KG1 (cell line): ENCODE measurements at places on chromosomes 16 and 17.

DNA sequence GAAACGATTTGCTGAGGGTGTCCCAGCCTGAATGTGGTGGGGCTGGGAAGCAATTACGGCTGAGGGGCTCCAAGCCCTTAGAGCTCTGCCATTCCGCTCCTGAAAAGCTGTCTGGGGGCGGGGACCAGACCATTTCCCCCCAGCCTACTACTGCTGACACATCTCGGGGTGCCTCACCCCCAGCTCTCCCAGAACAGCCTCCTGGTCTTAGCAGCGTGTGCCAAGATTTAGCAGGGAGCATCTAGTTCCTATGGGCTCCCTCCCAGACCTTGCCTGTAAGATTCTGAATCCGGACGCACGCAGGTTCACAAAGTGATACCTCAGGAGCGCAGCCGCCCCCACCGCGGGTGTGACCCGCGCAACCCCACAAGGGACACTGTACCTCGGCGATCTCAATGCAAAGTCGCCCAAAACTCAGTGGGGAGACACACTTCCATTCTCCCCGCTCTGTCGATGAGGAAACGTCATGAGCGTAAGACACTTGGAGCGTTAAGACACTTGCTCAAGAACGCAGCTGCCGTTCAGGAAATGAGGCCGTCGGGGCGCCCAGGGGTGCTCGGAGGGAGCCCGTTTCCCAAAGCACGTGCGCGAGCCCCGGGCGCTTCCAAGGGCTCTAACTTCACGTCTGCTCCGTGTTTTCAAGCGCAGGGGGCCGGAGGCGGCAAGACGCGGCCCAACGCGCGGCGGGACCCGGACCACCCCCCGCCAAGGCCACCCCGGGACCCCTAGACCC, 629 bp downstream of the GEMIN4 start:
- DNase-seq: no peak

DNA sequence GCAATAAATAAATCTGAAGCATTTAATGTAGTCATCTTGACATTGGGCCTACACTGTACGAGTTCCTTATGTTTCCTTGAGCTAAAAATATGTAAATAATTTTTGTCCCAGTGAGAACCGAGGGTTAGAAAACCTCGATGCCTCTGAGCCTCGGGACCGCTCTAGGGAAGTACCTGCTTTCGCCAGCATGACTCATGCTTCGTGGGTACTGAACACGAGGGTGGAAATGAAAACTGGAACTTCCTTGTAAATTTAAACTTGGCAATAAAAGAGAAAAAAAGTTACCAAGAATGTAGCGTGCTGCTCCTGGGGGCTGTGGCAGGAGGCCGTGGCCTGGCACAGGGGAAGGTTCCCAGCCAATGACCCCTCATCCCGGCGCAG, 74.1 kb downstream of the SOCS1 start:
- DNase-seq: no peak

DNA sequence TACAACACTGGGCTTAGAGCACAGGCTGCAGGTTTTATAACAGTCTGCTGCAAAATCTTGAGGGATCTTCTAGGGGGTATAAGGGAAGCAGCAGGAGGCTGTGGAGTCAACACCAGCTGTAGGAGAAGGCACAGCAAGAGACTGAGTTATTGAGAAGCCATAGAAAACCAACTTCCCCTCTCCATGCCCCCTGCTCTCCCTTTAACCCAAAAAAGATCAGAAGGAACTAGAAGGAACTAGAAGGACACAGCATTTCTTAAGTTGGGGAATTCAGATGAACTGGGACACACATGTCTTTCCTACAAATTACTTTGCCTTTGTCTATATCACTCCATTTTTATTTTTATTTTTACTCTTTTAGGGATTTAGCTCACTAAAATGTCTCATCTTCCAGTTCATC, 6.2 kb upstream of the CCL18 start:
- no peak for DNase-seq

DNA sequence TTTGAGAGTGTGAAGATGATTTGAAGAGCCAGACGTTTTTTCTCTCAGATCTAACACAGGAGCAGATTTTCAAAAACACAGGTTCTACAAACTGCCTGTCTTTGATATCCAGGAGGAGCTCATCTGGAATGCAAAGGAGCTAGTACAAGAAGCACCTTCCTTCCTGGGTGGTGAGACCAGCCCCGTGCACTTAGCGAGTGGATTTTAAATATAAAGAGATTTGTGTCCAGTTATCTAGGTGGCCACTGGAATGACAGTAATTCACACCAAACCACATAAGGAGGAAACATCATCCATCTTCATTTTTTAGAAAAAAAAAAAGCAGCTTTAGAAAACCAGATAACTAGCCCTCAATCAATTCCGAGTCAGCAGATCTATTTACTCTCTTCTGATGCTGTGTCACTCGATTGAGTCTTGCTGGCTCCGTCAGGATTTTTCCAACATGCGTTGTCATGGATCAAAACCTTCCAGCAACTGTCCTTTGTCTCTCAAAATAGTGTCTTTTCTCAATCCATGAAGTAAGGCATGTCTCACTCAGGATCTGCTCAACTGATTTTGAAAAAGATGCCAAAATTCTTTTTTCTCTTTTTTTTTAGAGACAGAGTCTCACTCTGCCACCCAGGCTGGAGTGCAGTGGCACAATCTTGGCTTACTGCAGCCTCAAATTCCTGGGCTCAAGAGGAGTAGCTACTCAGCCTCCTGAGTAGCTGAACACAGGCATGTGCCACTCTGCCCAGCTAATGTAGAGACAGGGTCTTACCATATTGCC, 451.2 kb upstream of the PSMD7 start:
- DNase-seq: no peak

- no peak for DNase-seq
These were observed 14.0 kb downstream of the GDE1 start for GRCh38 chr16:19507867-19508266.

- DNase-seq: no peak
These were observed 9.0 kb downstream of the NTHL1 start for GRCh38 chr16:2038382-2039231.

DNA sequence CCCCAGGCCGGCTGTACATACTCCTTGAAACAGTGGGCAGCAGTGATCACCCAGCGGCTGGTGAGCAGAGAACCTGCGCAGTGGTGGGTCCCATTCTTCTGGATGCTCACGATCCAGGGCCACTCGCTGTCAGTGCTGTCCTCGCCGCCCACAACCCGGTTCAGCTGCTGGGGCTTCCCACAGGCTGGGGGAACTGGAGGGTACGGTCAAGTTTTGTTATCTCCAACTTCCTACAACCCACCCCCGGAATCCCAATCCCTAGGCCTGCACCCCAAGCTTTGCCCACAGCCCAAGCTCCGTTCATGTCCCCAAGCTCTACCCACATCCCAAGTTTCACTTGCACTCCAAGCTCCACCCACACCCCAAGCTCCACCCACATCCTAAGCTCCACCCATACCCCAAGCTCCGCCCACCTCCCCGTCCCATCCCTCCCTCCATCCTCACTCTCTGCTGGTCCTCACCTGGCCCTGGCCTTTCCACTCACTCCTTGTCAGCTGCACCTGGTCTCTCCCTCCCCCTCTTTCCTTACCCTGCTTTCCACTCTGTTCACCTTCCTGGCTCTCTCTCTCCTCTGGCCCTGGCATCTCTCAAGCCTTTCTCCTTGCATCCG, 1.8 kb downstream of the PRSS22 start:
- DNase-seq: no peak

DNA sequence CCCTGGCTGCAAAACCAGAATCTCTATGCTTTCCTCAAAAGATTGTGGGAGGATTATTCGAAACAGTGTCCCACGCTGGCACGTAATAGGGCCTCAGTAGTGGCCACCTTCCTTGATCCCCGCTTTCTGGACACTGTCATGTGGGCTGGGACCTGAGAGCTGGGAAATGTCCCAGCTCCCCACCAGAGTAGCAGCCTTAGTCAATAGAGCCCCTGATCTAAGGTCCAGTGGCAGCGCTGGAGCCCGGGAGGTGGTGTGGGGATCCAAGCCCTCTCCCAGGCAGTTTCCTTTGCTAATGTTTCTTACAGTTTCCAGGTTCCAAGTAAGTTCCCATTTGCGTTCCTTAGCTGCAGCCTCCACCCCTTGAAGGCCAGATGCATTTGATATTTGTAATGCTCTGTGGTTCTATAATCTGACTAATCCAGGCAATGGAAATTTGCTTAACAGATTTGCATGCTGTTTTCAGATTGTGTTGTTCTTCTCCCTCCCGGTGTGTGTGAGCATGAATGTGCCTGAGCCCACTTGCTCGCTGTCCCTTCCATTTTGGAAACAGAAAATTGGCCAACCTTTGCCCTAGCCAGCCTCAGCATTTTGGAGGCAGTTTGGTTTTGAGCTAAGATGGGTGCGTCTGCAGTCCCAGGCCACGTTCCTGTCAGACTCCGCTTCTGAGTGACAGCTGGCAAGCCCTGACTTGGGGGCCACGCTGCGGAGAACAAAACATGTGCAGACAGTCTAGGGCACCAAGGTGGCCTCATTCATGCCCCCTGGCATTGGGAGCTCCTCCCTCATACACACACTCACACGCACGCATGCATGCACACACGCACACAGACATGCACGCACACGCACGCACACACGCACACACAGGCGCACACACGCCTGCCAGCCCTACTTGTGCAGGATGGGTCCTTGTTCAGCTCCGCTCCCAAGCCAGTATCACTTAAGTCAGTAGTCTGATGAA, 69.4 kb downstream of the CCDC182 start:
- no peak for DNase-seq
